ENCODE measurements at places on chromosomes 1 and 21.

DNA sequence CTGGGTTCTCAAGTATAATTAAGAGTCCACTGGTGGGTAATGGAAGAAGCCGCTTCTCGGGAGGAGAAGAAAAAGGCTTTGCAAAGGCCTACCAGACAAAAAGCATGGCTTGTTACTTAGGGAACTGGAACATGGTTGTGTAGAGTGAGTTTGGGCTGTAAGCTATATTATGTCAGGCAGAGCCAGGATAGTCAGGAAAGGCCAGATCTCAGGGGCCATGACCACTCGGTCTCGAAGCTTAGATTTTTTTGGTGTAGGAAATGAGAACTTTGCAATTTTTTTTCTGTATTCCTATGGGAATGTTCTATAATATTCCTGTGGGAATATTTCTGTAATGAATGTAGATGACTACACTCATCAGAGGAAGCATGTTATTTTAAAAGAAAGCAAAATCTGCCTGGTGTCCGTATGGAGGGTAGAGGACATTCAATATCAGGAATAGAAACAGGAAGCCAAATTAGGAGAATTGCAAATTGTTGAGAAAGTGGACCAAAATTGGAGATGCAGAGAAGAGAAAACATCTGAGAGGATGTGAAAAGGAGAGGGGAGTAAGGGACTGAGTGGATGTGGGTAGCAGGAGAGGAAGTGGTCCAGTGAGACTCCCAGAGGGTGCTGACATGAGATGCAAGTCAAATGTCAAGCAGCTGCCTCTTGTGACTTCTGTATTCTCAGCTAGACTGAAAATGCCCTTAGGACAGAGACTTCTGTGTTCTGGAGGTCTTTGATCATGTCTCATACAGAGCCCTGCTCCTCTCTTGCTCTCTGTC, 45.2 kb upstream of the HAO2 start:
- H3K4me3 ChIP-seq: no peak overlapping the region
- no peak for DNase-seq
- H3K27ac ChIP-seq: no peak overlapping the region
- peaks cover 5% of the 10 kb centered on the region for H3K4me1 ChIP-seq
- H3K27me3 ChIP-seq: no peaks in the 10 kb centered on the region

- no peaks in the 10 kb centered on the region for H3K36me3 ChIP-seq
- H3K4me1 ChIP-seq: peaks cover 5% of the 10 kb centered on the region
- no peaks in the 10 kb centered on the region for H3K27me3 ChIP-seq
- H3K27ac ChIP-seq: no peak overlapping the region
- no peak for DNase-seq
- H3K4me3 ChIP-seq: no peak overlapping the region
These were observed 20.2 kb downstream of the PCSK9 start for GRCh38 chr1:55059302-55060132.

- H3K27ac ChIP-seq: no peak overlapping the region
- no peak for DNase-seq
- no peaks in the 10 kb centered on the region for H3K4me1 ChIP-seq
- no peaks in the 10 kb centered on the region for H3K27me3 ChIP-seq
- no peaks in the 10 kb centered on the region for H3K36me3 ChIP-seq
These were observed 40.1 kb upstream of the KLHDC7A start for GRCh38 chr1:18440385-18441226.

GRCh38 chr21:38396325-38396724, 102.0 kb downstream of the ERG start:
- no peak for DNase-seq
- no peak overlapping the region for H3K27ac ChIP-seq
- H3K36me3 ChIP-seq: no peaks in the 10 kb centered on the region
- 0 out of 2 replicates have a peak, but pooled peaks cover 2% of the 10 kb centered on the region for H3K27me3 ChIP-seq
- no peak overlapping the region for H3K4me3 ChIP-seq

Data from GM23248 (cell line).